ENCODE measurements at places on chromosomes 12 and 14. TPM values are rescaled to one million over a fixed set of nuclear protein-coding genes. Genes with fewer than 3 reads are reported as not detected.

- H3K27me3 ChIP-seq: no peaks in the 10 kb centered on the region
- H3K36me3 ChIP-seq: no peaks in the 10 kb centered on the region
- no peak overlapping the region for H3K27ac ChIP-seq
- H3K4me1 ChIP-seq: no peaks in the 10 kb centered on the region
- no peak for DNase-seq
Measured at GRCh38 chr12:64258576-64258975, 36.5 kb upstream of the KICS2 start.

DNA sequence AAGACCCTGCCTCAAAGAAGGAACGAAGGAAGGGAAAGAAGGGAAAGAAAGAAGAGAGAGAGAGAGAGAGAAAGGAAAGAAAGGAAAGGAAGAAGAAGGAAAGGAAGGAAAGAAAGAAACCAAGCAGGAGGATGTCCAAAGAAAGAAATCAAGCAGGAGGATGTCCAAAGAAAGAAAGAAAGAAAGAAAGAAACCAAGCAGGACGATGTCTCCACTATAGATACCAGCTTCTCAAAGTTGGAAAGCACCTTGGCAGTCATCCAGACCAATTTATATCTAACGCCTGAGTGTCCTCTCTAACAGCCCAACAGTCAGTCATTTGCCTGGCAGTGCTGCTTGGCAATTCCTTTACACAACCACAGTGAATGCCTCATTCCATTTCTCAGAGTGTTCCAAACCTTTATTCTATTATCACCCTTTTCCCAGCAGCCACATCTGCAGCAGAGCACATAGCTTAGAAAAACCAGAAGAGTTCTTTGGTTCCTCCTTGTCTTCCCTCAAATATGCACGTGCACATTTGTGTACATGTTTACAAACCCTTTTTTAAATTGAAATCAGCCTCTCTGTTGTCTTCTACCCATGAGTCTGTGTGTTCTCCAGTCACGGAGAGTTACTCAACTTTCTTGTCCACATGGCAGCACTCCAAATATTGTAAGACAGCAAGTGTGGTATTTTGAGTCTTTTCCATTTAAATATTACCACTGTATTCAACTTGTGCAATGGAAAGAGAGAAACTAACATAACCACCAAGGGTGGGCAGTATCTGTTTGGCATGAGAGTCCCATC lies 138.4 kb downstream of the STXBP6 start:
- no peak overlapping the region for H3K27ac ChIP-seq
- no peak overlapping the region for H3K4me3 ChIP-seq
- H3K4me1 ChIP-seq: no peaks in the 10 kb centered on the region
- no peaks in the 10 kb centered on the region for H3K27me3 ChIP-seq
- no peak for DNase-seq

GRCh38 chr14:21891921-21892320 lies 218.3 kb upstream of the OR4E1 start:
- no peak for DNase-seq
- H3K27me3 ChIP-seq: no peaks in the 10 kb centered on the region
- no peak overlapping the region for H3K27ac ChIP-seq
- no peaks in the 10 kb centered on the region for H3K36me3 ChIP-seq
- H3K4me1 ChIP-seq: no peaks in the 10 kb centered on the region
- no peak overlapping the region for H3K4me3 ChIP-seq

Gene LRTM2
- total RNA-seq: not detected

DNA sequence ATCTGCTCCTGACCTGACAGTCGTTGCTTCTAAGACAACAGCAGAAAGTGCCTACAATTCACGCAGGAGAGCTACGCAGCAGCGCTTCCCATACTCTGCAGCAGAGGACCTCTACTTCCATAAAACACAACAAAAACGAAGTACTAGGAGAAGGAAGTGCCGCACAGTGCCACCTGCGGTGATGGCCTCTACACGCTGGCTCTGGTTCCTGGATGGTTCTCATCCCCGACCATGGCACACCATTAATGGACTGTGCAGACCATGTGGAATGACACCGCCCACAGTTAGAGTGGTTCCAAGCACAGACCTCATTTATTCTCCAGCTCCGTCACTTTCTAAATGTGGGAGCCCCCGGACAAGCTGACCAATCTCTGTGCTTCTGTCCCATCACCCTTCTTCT lies 28.3 kb downstream of the TPCN1 start:
- H3K4me3 ChIP-seq: no peak overlapping the region
- H3K27ac ChIP-seq: no peak overlapping the region
- H3K27me3 ChIP-seq: no peaks in the 10 kb centered on the region

Gene SERPINA3
- total RNA-seq: 54.0 TPM

DNA sequence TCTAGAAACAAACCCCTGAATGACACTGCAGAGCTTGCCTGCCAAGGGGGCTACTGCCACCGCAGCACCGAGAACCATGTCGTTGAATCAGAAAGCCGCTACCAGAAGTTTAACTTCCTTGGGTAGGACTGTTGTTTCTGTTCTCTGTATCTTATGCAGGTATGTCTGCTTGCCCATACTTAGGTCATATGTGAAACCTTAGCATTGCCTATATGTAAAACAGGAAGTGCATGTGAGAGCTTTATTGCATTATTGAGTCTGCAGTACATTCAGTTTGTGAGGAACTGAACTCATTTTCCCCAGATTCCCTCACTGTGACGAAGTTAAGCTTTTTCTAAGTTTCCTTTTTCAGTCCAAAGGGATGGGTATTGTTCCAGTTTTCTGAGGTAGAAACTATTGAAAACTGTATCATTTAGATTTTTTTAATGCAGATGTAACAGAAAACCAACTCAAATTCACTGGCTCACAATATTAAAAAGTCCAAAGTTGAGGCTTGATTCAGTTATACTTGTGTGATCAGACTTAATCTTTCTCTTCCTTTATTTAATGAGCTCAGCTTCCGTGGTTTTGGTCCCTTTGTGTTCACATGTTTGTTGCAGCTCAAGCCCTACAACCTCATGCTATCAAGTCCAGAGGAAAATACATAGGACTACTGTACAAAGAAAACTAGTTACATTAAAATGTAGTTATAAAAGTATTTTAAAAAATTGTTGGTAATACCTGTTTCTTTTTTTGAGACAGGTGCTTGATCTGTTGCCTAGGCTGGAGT lies 6.9 kb downstream of the FBXO34 start:
- no peak overlapping the region for H3K27ac ChIP-seq
- H3K4me1 ChIP-seq: peaks cover 27% of the 10 kb centered on the region
- no peaks in the 10 kb centered on the region for H3K27me3 ChIP-seq
- DNase-seq: no peak
- H3K36me3 ChIP-seq: peaks cover 5% of the 10 kb centered on the region

Gene DAO
- total RNA-seq: not detected

- no peak overlapping the region for H3K27ac ChIP-seq
- no peak overlapping the region for H3K4me3 ChIP-seq
- no peaks in the 10 kb centered on the region for H3K27me3 ChIP-seq
- DNase-seq: no peak
Measured at GRCh38 chr12:127767656-127768055, 499.3 kb upstream of the TMEM132C start.

DNA sequence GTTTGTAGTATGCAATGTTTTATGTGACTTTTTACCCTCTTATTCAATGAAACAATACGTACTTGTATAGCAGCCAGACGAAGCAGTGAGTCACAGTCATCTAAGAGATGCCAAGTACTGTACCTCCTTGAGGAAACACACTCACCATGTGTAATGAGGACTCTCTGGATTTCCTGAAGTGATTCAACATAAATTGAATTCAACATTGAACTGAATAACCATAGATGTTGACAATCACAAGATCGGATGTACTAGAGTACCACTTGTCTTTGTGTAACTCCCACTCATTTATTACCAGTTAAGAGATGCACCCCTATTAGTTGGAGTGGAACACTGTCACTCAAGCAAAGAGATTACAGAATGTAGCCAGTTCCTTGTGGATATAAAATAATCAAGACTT lies 175.2 kb upstream of the HMGA2 start:
- H3K36me3 ChIP-seq: no peaks in the 10 kb centered on the region
- H3K4me3 ChIP-seq: no peak overlapping the region
- H3K4me1 ChIP-seq: no peaks in the 10 kb centered on the region
- peak overlapping the region; percentile 43 for H3K27ac ChIP-seq

DNA sequence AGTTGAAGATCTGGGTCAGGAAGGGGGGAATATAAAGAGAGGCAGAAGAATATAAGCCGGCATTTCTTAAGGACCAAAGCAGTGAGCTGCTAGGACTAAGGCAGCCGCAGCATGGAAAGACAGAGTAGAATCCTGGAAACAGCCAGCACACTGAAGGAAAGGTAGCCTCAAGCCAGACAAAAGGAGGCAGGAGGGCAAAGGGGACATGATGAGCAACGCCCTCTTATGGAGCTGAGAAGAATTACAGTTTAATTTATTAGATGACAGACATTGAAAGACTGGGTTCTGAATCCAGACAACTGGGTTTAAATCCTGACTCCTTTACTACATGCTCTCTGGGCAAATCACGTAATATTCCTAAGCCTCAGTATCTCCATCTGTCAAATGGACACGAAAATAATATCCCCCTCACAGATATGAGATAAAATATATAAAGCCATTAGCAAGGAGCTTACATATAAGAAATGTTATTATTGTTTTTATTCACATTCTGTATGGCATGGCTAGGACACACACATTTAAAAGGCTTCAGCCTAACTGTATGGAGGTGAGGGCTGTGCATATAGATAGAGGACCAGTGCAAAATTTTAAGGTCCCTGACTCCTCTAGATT lies 8.1 kb upstream of the PCED1B start:
- H3K27me3 ChIP-seq: no peaks in the 10 kb centered on the region
- no peak overlapping the region for H3K4me3 ChIP-seq
- DNase-seq: no peak

Gene RAPGEF3
- total RNA-seq: 14.5 TPM

DNA sequence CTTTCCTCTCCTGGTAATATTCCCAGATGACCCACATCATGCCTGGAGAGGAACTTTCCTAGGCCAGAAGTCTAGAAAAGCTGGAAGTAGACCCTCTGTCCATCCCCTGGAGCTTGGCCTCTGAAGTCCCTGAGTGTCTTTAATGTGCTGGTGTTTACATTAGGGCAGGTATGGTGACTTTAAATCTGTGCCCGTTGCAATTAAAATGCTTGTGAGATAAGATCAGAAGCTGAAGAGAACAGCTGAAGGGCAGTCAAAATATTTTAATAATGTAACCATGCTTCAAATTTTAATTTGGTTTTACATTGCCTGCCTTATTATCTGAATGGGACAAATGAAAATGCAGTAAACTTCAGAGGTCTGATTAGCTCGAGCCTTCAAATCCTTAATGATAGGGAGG lies 1022.5 kb downstream of the BCL11B start:
- DNase-seq: no peak
- H3K4me1 ChIP-seq: no peaks in the 10 kb centered on the region
- no peak overlapping the region for H3K27ac ChIP-seq
- H3K36me3 ChIP-seq: no peaks in the 10 kb centered on the region
- peaks cover 4% of the 10 kb centered on the region for H3K27me3 ChIP-seq

DNA sequence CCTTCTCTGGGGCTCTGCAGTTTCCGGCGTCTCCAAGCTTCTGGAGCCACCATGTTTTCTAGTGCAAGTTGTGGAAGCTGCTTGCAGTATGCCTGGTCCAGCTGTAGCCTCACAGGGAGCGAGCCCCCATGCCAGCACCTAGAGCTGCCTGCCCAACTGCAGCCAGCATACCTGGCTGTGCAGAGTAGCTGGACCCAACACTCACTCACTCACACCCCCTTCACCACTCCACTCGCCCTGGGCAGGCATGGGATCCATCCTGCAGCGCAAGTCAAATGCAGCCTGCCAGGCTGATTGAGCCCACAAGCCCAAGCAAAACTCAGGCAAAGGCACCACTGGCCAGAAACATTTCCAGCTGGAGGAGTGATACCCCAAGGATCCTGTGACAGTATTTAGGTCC lies 797.3 kb downstream of the SLC16A7 start:
- no peaks in the 10 kb centered on the region for H3K27me3 ChIP-seq
- H3K4me3 ChIP-seq: no peak overlapping the region
- H3K36me3 ChIP-seq: no peaks in the 10 kb centered on the region
- no peak overlapping the region for H3K27ac ChIP-seq
- H3K4me1 ChIP-seq: no peaks in the 10 kb centered on the region

Gene OLR1
- 1.6 TPM for total RNA-seq

Gene NRIP2
- total RNA-seq: 2.1 TPM

Gene REP15
- 4.6 TPM for total RNA-seq

DNA sequence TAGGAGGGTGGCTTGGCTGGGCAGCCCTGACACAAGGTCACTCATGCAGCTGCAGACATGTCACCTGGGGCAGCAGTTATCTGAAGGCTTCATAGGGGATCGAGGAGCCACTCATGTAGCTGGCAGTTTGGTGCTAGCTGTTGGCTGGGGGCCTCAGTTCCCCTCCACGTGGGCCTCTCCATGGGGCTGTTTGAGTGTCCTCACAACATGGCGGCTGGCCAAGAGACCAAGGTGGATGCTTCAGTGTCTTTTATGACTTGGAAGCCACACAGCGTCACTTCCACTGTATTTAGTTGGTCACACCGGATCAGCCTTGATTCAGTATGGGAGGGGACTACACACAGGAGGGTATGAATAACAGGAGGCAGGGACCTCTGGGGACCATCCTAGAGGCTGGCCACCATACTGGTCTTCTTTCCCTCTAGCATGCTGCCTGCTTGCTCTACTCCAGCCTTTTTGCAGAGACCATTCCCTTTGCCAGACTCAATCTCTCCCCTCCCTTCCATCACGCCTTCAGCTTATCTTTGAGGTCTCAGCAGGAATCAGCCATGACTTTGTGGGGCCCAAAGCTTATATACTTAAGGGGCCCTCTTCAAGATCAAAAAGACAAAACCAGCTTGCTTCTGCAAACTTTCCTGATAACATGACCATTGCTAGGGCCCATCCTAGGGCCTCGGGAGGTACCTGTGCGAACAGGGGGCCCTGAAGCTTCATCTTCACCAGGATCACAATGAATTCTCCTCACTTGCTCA lies 53.4 kb downstream of the RPH3A start:
- DNase-seq: no peak
- H3K4me1 ChIP-seq: no peaks in the 10 kb centered on the region
- H3K36me3 ChIP-seq: no peaks in the 10 kb centered on the region
- no peak overlapping the region for H3K27ac ChIP-seq
- no peak overlapping the region for H3K4me3 ChIP-seq
- H3K27me3 ChIP-seq: no peaks in the 10 kb centered on the region

Gene GALNT9
- not detected for total RNA-seq

DNA sequence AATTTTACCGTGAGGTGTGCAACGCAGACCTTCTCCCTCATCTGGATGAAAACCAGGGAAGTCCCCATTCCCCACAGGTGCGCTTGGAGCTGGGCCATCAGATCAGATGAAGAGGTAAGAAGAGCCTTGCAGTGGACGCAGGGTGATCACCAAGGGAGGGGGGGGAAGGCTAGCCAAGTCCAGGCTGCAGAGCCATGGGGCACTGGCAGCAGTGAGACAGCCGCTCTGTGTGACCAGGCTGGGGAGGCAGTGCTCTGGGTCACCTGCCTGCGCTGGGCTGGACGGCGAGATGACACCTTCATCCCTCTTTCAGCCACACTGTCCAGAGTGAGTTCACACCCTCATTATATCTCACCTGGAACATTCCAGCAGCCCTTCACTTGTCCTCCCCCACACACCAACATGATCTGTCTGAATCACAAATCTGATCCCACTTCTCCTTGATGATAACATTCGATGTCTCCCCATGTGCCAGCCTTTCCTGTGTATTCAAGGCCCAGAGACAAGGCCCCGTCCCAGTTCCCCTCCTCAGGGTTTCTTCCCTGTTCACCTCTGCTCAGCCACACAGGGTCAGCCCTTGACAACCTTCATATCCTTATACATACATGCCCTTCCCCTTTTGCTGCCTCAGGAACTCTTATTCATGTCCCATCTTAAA lies 65.9 kb upstream of the VASH1 start:
- H3K4me1 ChIP-seq: peaks cover 11% of the 10 kb centered on the region
- no peak for DNase-seq
- no peaks in the 10 kb centered on the region for H3K36me3 ChIP-seq
- no peak overlapping the region for H3K27ac ChIP-seq
- no peaks in the 10 kb centered on the region for H3K27me3 ChIP-seq

- no peak overlapping the region for H3K4me3 ChIP-seq
- no peaks in the 10 kb centered on the region for H3K27me3 ChIP-seq
- no peaks in the 10 kb centered on the region for H3K36me3 ChIP-seq
- H3K4me1 ChIP-seq: no peaks in the 10 kb centered on the region
Measured at GRCh38 chr14:66099931-66100330, 386.2 kb upstream of the CCDC196 start.
